ENCODE measurements at places on chromosomes 5 and 9.
A peak's percentile ranks its signal among the peaks of the same experiment; 100 is the strongest.

DNA sequence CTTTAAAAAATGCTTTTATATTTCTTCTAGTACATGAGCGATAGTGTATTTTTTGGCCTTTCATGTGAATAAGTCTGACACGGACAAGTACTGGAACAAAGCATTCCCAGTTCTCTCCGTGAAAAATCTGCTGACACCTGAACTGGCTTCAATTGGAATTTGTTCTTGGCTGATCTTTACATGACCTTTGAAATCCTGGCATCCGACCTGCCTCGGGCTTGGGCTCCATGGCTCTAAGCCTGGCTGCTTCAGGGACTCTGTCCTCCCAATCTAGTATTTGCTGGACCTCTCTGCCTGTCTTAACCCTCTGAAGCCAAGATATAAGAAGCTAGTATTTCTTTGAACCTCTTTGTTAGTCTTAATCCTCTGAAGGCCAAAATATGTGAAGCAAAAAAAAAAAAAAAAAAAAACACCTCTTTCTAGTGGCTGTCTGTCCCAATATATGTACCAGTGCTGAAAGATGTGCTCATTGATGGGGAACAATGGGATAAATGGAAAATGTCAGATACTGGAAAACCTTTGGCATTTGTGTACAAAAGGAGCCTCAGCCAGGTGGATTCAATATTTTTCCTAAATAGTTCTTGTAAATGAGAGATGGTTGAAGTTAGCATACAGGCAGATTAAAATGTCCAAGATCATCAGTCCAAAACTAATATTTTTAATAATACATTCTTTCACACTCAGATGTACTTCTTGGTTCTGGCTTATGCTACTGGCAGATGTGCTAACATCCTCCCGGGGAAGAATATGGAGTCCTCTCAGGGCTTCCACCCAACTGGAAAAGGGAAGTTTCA lies 470.6 kb downstream of the TUSC1 start:
- DNase-seq = no peak

DNA sequence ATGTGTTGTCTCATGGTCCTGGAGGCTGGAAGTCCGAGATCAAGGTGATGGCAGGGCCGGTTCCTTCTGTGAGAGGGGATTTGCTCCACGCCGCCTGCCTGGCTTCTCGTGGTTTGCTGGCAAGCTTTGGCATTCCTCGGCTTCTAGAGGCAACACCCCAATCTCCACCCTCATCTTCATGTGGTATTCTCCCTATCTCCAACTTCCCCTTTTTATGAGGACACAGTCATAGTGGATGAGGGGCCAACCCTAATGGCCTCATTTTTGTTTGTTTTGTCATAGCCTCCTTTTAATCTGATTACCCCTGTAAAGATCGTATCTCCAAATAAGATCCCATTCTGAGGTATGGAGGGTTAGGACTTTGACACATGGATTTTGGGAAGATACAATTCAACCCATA lies 41.7 kb upstream of the CLK4 start:
- DNase-seq = no peak

DNA sequence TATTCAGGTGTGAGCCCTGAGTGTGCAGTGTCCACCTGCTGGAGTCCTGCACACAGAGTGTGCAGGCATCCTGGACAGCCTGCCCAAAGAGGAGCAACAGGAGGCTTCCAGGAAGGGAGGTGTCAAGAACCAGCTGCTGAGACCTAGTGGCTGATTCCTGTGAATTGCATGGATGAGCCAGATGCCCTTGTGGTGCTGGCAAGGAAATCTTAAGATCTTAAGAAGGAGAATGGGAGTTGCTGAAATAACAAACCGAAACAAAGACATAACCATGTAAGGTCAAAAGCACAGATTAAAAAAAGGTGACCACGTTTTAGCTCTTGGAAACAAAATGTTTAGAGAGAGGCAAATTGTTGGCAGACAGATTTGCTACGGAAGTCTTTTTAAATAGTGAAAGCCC lies 29.3 kb upstream of the RPS23 start:
- DNase-seq = no peak

GRCh38 chr9:124665391-124666058 lies 105.6 kb downstream of the NR6A1 start:
- peak; percentile 35 for DNase-seq

- DNase-seq = no peak
Observed at GRCh38 chr5:127762412-127762811, 59.2 kb downstream of the CCDC192 start.

- DNase-seq = no peak
Observed at GRCh38 chr5:82820188-82820587, 257.0 kb downstream of the TMEM167A start.

DNA sequence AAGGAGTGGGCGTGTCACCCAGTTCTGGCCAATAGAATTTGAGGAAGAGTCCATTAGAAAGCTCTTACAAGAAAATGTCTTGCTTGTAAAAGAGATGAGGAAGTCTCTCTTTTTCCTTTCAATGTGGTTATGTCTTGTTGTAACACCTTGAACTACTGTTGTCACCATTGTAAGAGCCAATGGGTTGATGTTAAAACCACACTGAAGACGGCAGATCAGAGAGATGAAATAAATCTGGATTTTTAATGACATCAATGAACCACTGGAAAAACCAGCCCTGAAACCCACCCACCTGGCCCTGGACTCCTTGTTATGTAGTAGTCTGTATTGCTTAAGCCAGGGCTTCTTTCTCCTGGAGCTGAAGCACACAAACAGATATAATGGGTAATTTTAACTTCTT lies 83.8 kb upstream of the ERCC6L2 start:
- no peak for DNase-seq

GRCh38 chr5:7815892-7816534 lies 34.9 kb downstream of the CFAP90 start:
- DNase-seq = peak; percentile 17

All from GM04504 (cell line).